Immature natural killer cell (primary cell): ENCODE measurements at places on chromosomes 6 and 20.
A peak's percentile ranks its signal among the peaks of the same experiment; 100 is the strongest.

DNA sequence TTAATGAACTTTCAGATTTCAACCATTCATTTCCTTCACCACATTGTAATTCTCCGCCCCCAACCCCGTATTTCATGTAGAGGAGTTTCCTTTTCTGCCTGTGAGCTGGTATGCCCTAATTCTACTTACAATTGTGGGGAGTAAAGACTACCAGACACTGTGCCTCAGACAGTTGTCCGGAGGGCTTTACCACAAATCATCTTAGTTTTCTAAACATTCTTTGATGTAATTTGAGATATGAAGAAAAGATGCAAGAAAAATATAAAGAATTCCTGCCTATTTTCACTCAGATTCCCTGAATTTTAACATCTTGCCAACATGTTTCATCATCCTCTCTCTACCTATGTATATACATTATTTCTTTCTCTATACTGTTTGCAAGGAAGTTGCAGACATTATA is 28.3 kb upstream of the LOC128125822 start:
- DNase-seq = no peak

GRCh38 chr20:50194422-50194830 is 3.8 kb downstream of the CEBPB start:
- no peak for DNase-seq

DNA sequence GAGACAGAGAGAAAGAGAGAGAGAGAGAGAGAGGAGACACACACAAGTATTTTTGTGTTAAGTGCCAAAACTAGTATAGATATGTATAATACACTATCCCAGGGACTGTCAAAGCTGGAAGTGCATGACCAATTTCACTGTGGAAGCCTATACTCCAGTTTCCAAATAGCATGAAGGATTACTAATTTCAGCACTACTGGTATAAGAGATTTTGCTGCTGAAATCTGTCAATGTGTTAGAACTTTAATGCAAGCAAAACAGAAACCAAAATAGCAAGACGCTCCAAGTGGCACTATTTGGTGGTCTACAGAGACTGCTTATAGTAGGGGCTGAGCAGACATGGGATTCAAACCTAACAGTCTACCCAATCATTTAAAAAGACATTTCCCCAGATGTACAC is 284.8 kb downstream of the BTBD9 start:
- peak; percentile 2 for DNase-seq

DNA sequence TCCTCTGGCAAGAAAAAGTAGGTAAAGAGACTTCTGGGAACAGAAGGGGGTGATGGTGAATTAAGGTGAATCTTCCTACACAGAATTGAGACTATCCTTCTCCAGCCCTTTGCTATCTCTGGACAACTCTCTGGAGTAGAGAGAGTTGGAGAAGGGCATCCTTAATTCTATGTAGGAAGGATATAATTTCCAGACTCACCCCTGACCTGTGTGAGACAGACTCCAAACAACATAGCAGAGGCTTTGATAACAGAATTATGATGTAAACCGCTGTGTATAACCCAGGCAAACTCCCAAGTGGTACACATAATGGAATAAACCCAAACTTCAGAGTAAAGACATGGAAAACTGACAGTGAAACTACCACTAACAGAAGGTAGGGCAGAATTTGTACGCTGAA is 186.5 kb downstream of the MEI4 start:
- no peak for DNase-seq

GRCh38 chr20:881051-881782 is 34.9 kb downstream of the ANGPT4 start:
- peak; percentile 10 for DNase-seq

GRCh38 chr6:18023891-18024290 is 36.5 kb upstream of the KIF13A start:
- DNase-seq = no peak

DNA sequence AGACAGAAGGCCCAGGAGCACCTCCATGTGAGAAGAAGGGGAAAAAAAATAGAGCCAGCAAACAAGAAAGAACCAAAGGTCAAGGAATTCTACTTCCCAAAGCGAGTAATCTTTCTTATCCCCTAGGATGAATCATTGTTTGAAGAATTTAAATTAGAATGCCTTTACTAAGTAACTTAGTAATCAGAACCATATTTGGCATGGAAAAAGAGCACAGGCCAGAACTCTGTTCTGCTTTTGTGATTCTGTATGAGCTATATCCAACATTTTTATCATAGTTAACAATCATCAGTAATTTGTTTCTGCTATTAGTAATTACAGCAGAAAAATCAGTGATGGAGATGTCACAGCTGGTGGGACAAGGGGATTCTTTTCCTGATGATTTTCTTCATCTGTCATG is 228.8 kb upstream of the FAM83B start:
- no peak for DNase-seq

DNA sequence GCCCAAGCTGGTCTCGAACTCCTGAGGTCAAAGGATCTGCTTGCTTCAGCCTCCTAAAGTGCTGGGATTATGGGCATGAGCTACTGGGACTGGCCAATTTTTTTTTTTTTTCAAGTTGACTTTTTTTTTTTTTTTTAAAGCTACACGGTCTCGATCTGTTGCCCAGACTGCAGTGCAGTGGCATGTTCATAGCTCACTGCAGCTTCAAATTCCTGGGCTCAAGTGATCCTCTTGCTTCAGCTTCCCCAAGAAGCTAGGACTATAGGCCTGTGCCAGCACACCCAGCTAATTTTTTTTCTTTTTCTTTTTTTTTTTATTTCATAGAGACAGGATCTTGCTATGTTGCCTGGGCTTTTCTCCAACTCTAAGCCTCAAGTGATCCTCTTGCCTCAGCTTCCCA is 59.5 kb downstream of the NCOA3 start:
- no peak for DNase-seq

DNA sequence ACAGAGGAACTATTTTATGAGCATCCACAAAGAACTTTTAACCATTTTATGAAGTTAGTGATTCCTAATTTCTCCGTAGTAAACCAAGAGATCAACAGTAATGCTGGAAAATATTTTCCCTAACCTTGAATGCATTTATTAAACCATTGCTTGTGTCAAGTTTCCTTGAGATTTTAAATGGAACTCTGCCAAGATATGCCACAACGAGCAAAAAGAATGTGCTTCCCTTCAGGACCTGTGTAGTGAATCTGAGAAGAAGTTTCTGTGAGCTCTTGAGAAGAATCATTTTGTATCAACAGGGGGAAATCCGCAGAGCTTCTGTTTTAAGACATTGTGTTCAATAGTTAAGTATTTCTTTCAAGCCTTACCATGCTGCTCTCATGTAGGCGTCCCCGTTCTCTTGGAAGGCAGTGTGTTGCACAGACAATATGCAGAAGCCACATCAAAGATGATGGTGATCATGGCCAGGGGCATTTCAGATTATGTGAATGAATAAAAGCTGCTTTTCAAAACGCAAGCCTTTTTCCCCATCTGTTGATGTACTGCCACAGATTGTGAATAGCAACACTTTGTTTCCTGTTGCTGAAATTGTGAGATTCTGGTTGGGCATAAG is 439.8 kb downstream of the BMP2 start:
- no peak for DNase-seq

GRCh38 chr6:23445157-23445710 is 680.8 kb upstream of the NRSN1 start:
- no peak for DNase-seq

DNA sequence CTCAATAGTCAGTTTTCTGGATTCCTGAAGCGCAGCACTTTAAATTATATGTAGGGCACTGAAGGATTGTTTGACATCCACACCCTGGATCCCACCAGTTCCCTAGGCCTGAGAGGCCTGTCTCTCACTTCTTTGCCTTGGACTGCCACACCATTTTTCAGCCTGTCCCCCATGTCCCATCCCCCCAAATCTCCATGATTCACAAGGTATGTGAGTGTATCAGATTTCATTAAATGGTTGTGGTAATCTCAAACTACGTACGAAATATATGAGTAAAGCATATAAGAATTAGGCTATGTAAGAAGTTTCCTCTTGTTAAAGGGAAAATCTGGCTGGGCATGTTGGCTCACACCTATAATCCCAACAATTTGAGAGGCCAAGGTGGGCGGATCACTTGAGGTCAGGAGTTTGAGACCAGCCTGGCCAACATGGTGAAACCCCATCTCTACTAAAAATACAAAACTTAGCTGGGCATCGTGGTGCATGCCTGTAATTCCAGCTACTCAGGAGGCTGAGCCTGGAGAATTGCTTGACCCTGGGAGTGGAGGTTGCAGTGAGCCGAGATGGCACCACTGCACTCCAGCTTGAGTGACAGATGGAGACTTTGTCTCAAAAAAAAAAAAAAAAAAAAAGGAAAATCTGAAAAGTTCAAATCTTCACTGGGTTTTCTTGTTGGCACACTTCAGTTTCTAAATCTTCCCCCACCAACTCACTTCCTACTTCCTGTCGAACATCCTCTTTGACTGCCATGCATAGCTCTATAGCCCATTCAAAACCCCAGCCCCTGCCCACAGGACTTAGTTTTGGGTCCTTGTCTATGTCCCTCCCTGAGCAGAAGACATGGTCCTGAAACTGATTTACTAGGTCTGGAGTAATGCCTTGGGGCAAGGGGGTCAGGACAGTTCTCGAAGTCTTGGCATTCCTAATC is 97.3 kb upstream of the SHLD1 start:
- DNase-seq = no peak

DNA sequence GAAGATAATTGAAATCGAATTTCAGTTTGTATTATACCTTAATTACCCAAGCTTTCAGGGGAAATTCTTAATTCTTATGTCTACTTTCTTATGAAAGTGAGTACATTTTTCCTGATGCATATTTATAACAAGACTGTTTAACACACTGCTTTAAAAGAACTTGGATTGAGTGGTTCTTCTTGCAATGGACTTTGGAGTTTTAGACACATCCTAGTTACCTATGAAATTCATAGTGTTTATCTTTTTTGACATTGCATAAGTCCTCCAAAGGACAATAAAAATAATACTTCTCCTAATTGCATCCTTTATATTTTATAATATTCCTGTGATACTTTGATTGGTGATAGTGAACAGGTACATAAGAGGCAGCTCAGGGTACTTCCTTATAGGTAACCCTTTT is 395.6 kb upstream of the FLRT3 start:
- no peak for DNase-seq

DNA sequence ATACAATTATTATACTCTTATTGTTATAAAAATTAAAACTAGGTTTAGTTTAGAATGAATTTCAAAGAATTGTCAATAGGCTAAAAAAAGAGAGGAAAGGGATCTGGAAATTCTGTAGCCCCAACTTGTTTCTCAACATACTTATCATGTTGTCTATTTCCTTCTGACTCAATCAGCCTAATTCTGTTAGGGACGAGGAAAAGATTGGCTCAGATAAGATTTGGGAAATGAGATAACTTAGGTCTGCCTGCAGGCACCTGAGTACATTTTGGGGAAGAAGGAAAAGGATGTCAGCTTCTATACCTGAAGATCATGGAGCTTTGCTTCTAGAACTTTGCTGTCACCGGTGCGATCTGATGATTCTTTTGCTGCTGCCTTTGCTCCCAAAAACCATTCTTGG is 238.8 kb downstream of the SYNE1 start:
- no peak for DNase-seq

DNA sequence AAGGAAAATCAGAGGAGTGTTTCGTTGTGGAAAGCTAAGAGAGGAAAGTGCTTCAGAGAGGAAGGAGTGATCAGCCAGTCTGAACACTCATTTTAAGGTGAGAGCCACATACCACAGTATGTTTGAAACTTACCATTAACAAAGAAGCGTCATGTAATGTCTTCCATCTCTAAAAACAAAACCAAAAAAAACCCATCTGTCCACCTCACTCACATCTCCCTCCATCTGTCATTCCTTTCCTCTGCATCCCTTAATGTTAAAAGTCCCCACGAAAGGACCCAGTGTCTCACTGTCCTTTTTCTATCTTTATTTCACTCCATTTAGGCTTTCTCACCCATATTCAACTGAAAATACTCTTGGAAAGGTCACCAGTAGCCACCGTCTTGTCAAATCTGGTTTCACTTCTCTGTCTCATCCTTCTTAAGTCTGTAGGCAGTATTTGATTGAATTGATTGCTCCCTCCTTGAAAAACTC is 59.4 kb upstream of the GNRH2 start:
- DNase-seq = peak; percentile 19

- DNase-seq = no peak
Observed at GRCh38 chr6:89716532-89716931, 78.0 kb upstream of the LYRM2 start.

GRCh38 chr6:26329763-26330511 is 35.1 kb upstream of the BTN3A2 start:
- peak; percentile 68 for DNase-seq

DNA sequence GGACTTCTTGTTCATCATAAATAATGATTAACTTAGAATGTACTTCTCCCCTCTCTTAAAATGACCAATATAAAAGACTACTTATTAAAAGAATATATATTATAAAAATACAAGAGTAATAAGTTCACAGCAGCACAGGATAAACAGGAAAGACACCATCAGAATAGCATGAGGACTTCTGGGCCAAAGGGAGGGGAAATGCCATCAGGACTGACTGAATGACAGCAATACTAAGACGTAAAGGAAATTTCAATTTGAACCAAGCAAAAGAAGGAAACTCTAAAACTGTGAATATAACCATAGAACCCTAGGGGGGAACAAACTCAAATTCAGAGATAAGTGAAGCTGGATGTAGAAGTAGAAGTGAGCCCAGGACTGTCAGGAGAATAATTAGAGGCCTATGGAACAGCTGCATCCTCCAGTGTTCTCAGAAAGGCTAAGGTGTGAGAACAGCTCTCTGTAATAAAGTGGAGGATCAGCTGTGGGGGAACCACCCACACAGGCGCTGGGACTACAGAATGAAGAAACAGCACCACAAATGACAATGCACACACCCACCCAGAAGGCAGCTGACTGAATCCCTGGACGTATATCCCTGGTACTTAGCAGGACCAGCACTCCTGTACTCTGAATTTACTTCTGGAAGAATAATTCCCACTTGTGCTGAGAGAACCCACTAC is 37.8 kb downstream of the ZHX3 start:
- no peak for DNase-seq

DNA sequence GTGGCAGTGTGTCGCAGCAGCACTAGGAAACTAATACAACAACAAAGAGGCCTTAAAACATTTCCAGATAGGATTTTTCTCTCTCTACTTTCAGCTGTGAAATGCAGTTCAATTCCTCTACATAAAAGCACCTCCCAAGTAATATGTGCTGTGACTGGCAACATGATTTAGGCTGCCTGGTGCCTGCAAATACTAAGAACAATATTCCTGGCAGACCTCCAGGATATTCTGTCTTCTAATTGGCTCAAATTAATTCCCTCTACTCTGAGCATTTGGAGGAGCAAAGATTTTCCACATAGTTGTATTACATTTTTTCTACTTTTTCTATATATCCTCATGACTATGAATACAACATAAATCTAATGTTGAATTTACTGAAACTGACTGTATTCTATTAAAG is 33.2 kb downstream of the SCGN start:
- no peak for DNase-seq

DNA sequence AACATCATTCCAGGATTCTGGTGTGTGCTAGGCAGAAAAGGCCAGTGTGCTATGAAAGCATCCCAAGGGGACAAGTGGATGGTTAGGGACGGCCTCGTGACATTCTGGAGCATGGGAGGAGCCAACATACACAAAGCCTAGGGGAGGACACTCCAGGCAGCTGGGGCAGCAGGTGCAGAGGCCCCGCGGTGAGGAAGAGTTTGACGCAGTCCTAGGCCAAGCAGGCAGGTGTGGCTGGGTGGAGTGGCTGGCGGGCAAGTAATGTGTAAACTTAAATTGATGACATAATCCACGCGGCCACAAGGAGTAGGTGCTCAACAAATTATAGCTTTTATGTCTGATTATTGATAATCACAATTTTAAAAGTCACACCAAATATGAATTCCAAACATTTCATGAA is 93.6 kb downstream of the TMEM242 start:
- DNase-seq = no peak
